Activated T-cell treated with anti-CD3 and anti-CD28 coated beads, Interleukin-2, amount 50 U/mL, for 72 hours (primary cell): ENCODE measurements at places on chromosomes 13 and 19. TPM values are rescaled to one million over a fixed set of nuclear protein-coding genes. Genes with fewer than 3 reads are reported as not detected.

GRCh38 chr13:73656863-73657262 is 477.3 kb downstream of the KLF12 start:
- no peak for DNase-seq

GRCh38 chr13:111845621-111846351 is 221.2 kb upstream of the SOX1 start:
- no peak for DNase-seq

- no peak for DNase-seq
Measured at GRCh38 chr13:44434766-44435141, 61.1 kb downstream of the SERP2 start.

DNA sequence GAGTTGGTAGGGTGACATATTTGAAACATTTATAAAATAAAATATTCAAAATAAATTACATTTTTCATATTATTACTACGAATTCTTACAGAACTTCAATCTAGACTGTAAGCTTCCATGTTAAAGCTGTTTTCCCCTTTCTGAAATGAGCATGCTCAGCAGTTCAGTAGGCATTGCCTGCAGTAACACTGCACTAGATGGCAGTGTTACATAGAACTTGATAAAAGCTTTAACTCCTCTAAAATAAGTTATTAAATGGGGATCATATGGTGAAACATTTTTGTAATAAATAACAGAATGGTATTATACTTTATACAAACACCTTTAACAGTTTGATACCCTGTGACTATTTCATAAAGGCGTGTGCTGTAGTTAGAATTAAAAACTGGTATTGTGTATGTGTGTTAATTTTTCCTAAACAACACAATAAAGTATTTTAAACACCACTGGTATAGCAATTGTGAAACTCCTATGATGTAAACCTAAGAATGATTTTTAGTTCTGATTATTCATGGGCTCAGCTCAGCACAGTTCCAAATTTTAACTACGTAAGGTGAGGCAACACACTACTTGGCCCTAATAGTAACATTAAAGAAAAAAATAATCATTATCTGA is 11.6 kb upstream of the GPR18 start:
- no peak for DNase-seq

DNA sequence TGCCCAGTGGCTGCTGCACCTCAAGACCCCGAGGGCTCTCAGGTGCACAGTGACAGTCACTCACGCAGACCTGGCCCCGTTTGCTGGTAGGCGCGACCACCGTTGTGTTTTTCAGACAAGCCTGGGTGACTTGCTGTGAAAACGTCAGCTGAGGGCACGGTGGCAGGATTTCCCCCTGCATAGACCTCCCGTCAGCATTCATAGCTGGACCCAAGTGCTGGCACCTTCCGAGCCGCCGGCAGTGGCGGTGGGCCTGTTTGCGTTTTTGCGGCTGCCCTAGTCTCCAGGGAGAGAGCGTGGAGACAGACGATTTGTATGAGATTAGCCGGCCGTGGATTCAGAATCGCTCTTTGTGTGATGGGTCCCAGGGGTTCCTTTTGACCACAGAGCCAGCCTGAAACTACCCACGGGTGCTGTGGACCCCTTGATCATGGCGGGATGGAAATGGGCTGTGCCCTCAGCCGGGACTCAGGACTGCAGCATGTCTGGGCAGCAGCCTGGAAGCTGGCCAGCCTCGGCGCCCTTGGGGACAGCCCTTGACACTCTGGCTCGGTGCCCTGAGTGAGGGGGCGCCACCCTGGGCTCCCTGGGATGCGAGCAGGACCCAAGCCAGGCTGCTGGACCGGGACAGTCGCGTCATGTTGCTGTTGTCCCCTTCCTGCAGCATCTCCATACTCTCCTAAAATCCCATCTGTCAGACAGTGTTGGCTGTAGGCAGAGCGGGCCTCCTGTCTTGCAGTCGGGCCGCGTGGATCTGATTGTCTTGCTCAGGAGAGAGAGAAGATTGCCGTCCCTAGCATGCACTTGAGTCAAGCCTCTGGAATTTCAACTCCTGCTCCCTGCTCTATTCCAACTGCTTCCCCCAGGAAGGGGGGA is 8.6 kb downstream of the KDM4B start:
- DNase-seq, result no peak

GRCh38 chr13:27658546-27658945 is 36.9 kb downstream of the POLR1D start:
- no peak for DNase-seq

DNA sequence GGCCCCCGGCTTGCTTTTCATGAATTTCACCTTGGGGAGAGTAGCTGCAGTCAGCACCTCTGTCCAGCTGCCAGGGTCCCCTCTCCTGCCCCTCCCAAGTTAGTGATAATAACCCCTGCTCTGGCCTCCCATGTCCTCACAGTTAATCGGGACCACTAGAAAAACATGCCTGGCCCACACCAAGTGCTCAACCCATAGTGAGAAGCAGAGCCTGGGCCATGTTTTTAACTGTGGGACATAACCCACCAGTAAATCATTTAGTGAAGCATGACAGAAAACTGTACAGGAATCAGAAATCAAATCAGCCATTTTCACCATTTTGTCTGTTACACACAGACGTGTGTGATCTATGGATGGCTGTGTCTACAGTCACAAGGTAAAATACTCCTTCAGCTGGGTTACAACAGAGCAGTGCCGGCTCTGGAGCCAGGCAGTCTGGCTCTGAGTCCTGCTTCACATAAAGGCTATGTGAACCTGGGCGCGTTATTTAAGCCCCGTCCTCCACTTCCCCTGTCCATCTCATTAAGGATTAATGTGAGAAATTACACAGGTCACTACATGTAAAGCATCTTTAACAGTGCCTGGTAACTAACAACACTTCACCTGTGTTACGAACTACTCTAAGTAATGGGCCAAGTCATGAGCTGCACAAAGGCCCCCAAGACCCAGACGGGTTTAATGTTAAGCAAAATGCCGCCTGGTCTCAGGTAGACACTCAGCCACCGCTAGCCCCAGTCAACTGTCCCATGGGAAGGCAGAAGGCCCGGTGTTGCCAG is 7.6 kb upstream of the ECH1 start:
- DNase-seq, result no peak

The FBL gene
- 499 TPM for total RNA-seq

The TRPC4 gene
- total RNA-seq, result not detected

The ZNF132 gene
- 2.6 TPM for total RNA-seq

The ING1 gene
- 24.2 TPM for total RNA-seq

The ZNF285 gene
- total RNA-seq, result 2.2 TPM

The IGSF23 gene
- not detected for total RNA-seq
